Cardiac atrium fibroblast (primary cell): ENCODE measurements at places on chromosomes 5 and 9. TPM values are rescaled to one million over a fixed set of nuclear protein-coding genes. Genes with fewer than 3 reads are reported as not detected.

THOC3 gene
- total RNA-seq = 19.9 and 25.1 TPM in 2 replicates

EFCAB9 gene
- not detected in 2 replicates for total RNA-seq

PRKACG gene
- not detected in 2 replicates for total RNA-seq

SPINK4 gene
- total RNA-seq = not detected in 2 replicates

MZB1 gene
- 0.36 TPM in 1 of 2 replicates, not detected in the other for total RNA-seq

COL27A1 gene
- 5.8 and 10.3 TPM in 2 replicates for total RNA-seq

F2RL1 gene
- total RNA-seq = 24.2 and 35.8 TPM in 2 replicates

UBTD2 gene
- 28.0 and 29.4 TPM in 2 replicates for total RNA-seq
